NCI-H446 treated with DMSO at 0.1 percent for 48 hours (cell line): ENCODE measurements at places on chromosomes 2 and 18.

- DNase-seq = no peak
These were observed 27.9 kb downstream of the MARCO start for GRCh38 chr2:118969734-118970395.

GRCh38 chr2:170943041-170943440 is 14.0 kb downstream of the GORASP2 start:
- no peak for DNase-seq

DNA sequence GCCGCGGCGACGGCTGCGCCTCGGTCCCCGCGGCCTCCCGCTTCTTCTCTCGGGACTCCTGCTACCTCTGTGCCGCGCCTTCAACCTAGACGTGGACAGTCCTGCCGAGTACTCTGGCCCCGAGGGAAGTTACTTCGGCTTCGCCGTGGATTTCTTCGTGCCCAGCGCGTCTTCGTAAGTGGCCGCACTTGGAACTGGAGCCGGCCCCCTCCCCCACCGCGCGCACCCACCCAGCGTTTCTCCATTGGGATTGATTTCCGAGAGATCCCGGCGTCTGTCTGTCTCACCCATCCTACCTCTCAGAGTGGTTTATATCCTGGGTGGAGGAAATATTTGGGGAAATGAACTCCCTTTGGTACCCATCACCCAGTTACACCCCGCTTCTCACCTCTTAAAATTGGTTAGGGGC is 498 bp downstream of the ITGAV start:
- no peak for DNase-seq

DNA sequence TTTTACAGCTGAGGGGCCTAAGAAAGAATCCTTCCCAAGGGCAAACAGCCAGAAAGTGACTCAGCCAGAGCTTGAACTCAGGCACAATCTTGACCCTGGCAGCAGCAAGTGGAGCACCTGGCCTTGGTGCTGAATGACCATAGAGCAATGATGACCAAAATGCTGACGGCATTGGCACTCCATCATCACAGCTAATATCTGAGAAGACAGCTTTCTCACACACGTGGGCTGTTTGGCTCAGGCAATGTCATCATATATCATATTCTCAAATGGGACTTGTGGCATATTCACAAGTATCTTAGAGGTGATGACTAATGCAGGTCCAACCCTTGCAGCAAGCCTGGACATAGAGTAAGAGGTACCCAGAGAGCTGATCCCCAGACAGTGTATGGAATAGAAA is 443.9 kb upstream of the MYT1L start:
- DNase-seq = peak; percentile 50

GRCh38 chr2:10738192-10738591 is 16.8 kb downstream of the ATP6V1C2 start:
- no peak for DNase-seq

DNA sequence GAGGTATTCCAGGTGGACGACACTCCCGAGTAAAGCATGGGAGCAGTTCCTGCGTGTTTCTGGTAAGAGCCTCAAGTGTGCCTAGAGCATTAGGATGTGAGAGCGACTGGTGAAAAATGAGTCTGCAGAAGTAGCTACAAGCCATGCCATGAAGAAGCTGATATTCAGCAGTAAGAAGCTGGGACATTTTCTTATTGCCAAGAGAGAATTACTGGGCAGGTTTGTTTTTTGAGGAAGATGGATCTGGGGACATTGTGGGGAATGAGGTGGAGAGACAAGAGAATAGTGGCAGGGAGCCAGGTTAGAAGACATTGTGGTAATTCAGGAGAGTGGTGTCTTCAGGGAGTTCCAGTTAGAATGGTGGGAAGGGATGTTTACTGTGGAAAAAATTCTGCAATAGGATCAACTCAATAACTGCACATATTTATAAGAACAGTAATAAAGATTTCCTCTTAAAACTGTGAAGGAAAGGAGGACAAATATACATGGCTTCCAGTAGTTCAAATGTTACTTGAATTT is 38.2 kb downstream of the CRIM1 start:
- no peak for DNase-seq

DNA sequence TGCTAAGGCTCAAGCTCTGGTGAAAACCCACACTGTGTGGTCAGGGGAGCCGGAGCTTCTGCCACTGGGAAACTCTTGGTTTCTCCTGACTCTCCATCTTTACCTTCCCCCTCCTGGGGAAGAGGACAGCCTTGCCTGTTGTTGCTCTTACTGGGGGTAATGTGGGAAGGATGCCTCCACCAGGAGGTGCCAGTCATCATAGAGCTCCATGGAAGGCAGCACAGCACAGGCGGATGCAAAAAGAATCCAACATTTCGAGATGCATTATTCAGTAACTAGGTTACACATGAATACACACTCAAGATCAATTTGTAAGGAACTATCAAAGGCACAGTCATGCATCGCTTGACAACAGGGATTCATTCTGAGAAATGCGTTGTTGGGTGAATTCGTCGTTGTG is 322.6 kb downstream of the AFF3 start:
- DNase-seq = no peak
